ENCODE measurements at places on chromosomes 7 and 10.

GRCh38 chr7:133941496-133941895 is 185.6 kb upstream of the LRGUK start:
- DNase-seq = no peak

DNA sequence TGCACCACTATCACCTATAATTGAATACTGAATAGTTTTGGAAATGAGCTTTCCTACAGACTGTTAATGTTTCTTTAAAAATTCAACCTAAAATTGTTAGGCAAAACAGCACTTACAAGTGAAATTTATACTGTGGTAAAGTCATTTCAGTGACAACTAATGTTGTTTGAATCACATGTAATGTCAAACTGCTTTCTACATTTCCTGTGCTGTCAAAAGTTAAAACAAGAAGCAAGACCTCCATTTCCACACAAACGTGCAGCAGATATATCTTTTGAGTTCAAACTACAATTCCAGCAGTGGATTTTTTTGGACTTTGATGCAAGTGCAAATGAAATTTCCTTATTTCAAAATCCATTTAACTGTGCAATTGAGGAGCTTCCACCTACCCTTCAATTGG is 199.8 kb downstream of the RNLS start:
- no peak for DNase-seq

DNA sequence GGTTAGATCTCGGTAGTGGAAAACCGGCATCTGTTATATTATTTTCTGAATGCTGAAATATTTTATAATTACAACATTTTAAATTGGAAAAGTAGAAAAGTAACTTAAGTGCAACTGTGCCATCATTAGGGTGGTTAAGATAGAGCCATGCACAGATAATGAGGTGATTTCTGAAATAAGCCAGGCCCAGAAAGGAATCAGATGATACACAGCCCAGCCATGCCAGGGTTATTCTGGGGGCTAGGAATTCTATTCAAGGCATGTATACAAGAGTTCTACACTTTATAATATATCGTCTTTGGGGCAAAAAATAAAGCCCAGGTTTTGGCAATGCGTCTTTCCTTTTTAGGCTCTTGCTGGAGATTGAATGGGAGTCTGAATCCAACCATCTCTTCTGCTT is 128.7 kb downstream of the ITGB8 start:
- DNase-seq = no peak

GRCh38 chr10:31475519-31475918 is 156.5 kb downstream of the ZEB1 start:
- no peak for DNase-seq

DNA sequence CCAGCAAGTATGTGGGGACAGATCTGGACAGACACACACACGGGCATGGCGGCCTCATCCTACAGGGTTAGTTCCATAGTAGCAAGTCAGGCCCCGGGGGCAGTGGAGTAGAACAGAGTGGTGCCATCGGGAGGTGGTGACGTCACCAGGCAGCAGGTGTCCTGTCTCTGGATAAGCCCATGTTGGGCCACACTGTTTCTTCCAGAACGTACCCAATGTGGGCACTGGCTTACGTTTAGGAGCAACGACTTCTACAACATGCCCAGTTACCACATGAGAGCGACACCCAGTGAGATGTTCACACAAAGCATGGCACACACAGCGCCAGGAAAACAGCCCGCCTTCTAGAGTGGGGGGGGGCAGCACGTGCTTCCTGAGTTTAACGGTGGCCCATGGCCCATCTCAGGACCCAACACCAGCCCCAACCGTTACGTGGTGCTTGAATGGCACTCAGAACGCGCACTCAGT is 67.8 kb downstream of the CTBP2 start:
- no peak for DNase-seq

DNA sequence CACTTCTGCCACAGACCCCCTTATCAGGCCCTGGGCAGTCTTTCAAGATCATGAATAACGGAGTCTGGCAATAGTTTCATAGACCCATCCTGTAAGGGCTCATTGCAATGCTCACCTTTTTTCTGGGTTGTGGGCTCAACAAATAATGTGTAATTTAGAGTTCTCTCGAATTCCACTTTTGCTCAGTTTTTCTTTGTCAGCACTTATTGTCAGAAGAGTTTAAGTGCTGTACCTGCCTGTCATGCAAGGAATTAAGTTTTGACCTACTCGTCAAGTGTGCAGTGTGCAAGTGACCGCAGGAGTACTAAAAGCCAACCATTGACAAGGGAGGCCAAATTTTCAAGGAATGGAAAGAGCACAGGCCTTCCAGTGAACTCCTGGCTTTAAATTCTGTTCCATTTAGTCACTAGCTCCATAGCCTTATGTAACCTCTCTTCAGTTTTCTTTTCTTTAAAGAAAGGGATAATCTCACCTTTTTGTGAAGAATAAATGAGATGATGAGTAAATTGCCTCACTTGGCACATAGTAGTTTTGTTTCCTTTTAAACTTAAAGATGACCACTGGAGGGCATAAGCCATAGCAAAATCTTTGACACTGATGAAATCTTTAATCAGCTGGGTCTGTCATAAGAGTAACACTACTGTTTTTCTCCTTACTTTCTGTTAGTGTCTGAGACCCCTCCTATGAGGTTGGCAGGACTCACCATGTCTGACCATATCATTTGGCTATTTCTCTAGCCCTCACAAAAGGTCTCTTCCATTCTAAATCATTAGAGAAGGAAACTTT is 313.3 kb downstream of the TYW1 start:
- DNase-seq = no peak

GRCh38 chr7:52592698-52593097 is 442.7 kb upstream of the POM121L12 start:
- DNase-seq = no peak

- DNase-seq = no peak
Measured at GRCh38 chr7:93015101-93015778, 102.5 kb downstream of the SAMD9 start.

GRCh38 chr7:138975343-138976104 is 5.7 kb downstream of the KIAA1549 start:
- no peak for DNase-seq

GRCh38 chr10:35351021-35351420 is 14.7 kb downstream of the CCNY start:
- DNase-seq = no peak

GRCh38 chr10:121158988-121159579 is 307.9 kb downstream of the WDR11 start:
- DNase-seq = no peak

GRCh38 chr10:113273181-113274163 is 279.4 kb upstream of the HABP2 start:
- DNase-seq = peak; percentile 76

- no peak for DNase-seq
Measured at GRCh38 chr10:2681891-2682290, 385.5 kb upstream of the PFKP start.

- no peak for DNase-seq
Measured at GRCh38 chr7:135282561-135283254, 49.1 kb downstream of the STRA8 start.

- DNase-seq = peak; percentile 71
Measured at GRCh38 chr7:74306730-74307469, 17.7 kb downstream of the CLIP2 start.

GRCh38 chr7:114656466-114656865 is 241.9 kb downstream of the FOXP2 start:
- no peak for DNase-seq

DNA sequence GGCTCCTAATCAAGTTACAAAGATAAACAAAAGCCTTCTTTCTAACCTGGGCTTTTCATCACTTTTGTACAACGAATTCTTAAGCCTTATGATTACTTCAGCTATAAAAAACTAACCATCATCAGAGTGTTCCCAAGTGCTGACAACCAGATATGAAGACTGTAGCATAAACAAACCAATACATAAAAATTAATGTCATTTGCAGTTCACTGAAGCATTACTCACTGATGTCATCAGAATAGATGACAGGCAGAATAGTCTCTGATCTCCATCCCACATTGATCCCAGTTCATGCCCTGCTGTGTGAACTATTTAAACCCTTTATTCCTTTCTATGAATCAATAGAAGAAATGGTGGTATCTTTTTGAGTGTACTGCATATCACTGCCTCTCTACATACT is 84.4 kb downstream of the DNAJC1 start:
- DNase-seq = no peak

GRCh38 chr7:131556053-131556908 is at the start of gene PODXL:
PODXL (minus strand) TSS chr7:131556628; CDS start chr7:131556359, 269 bp downstream.
- peak; percentile 84 for DNase-seq

DNA sequence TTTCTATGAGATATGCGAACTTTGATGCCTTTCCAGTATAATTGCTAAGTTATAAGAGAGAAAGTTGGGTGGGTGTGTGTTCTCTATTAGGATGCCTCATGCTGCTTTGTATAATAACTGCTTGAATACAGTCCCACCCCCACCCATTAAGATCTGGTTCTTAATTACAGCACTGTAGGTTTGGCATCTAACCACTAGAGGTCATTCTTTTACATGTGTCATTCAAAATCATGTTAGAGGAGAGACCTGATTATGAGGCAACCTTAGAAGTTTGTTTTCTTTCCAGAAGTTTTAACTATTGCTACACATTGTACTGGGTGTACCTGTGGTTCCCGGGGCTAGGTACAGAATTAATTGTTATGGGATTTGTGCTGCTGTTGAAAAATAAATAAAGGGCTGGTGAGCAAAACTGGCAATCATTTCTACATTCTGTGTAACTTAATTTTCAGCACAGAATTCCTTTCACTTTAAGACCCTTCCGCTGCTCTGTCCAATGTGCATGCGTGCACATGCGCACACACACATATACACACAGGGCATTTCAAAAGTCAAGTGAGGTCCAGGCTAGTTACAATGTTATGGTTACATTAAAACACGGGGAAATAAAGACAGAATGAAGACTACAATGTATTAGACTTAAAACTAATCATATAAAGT is 1156.3 kb downstream of the SORCS3 start:
- DNase-seq = no peak

GRCh38 chr7:157805713-157806112 is 468.9 kb downstream of the DNAJB6 start:
- DNase-seq = no peak

DNA sequence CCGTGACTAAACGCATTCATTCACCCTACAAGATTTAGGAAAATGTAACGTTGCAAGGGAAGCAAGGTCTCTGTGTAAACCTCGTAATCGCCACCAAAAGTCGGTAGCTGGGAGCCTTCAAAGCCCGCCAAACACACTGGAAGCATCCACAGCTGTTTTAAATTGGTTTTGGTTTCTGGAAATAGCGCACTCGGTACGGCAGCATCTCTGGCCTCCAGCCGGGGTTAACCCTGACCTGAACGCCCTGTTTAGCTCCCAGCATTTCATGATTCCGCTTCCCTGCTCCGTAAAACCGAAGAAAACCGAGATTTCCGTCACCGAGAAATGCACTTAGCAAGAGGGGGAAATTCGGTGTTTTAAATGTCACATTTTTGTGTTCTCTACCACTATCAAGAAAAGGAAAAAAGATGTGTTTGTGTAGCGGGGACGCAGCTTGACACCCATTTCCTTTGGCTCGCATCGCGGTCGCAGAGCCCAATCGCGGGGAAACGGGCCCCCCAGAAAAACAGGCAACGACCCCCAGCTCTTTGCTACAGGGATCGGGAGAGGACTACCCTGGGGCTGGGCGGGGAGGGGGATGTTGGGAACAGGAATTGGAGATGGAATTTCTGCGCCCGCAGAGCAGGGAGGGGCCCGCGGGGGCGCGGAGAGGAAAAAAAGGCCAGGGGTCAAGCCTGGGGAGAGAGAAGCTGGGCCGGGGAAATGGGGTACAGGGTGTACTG is 646 bp downstream of the SGCE start:
- DNase-seq = peak; percentile 84

- DNase-seq = no peak
Measured at GRCh38 chr7:96899108-96899507, 106.2 kb upstream of the DLX6 start.

DNA sequence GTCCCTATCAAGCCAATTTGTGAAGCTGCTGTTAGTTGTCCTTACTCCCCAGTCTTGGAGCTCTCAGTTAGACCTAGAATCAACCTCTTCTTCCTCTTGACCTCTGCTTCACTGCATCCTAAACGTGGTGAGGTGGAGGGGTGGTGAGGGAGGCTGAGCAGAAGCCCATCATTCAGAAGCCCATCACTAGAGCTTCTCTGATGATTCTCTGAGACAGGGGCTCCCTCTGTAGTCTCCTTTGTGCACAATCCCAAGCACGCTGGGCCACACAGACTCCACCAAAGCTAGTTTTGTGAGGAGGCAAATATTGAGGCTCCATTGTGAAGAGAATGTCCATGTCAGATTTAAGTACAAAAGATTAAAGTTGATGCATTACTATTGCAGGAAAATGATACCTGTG is 163.8 kb upstream of the PRSS1 start:
- DNase-seq = no peak

DNA sequence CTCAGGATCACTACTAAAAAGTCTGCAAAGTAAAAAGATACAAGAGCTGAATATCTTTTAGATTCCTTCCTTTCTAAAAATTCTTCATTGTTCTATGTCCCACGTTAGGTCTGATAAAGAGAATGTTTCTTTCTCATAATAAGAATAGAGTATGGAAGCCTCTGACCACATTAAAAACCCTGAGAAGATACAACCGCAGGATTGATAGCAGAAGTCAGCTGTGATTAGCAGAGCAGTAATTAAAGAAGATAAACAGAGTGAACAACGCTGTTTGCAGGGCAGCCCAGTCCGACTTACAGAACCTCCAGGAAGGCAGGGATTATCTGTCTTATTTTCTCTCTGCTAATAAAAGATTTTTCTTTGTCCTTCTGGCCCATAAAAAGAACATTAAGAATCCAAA is 31.4 kb upstream of the PITRM1 start:
- no peak for DNase-seq

DNA sequence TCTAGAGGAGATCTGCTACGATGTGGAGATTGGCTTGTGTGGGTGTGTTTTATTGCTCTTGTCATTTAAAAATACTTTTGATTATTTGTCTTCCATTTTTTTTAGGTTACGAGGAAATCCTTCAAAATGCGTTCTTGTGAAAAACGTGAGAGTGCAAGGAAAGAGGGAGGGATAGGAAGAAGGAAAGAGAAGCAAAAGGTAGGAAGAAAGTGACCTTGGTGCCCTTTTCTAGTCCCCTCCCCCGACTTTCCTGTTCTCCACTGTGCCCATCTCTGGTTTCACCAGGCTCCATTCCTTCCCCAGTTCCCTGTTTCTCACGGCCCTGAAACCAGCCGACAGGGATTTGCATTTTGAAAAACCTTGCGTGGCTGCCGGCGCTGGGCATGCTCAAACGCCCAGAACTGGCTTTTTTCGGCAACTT is 506 bp upstream of the GNAI1 start:
- DNase-seq = no peak

- DNase-seq = no peak
Measured at GRCh38 chr10:97176226-97176625, 9.5 kb downstream of the SLIT1 start.

Data from left forelimb (tissue), 1 donor.